Muscle of leg (tissue), 16 donors: ENCODE measurements at places on chromosomes 6 and 20. TPM values are rescaled to one million over a fixed set of nuclear protein-coding genes. Genes with fewer than 3 reads are reported as not detected.

HDGFL1 gene
- not detected for total RNA-seq

PACSIN1 gene
- total RNA-seq, result 0.27 TPM

PROCR gene
- total RNA-seq, result 51.9 TPM

DNAH8 gene
- total RNA-seq, result 2.2 TPM

GRCh38 chr6:150531957-150532356, 67.7 kb upstream of the PLEKHG1 start:
- no peaks in the 10 kb centered on the region for H3K27me3 ChIP-seq
- H3K27ac ChIP-seq, result no peak overlapping the region
- H3K4me3 ChIP-seq, result no peak overlapping the region

DNA sequence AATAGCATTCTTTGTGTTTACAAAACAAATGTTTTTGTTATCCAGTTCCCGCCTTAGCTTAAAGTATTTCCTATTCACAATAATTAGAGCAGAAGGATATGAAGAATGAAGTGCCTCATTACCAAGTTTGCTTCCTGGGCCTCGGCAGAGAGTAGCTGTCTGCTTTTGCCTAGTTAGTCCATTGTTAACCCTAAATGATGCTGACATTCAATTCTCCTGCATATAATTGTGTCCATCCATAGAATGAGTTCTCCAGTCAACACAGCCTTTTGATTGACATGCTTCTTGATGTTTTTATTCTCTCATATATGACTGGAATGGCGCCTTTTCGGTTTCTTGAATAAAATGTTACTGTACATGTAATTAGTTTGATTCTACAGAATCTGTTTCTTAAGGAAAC, 100.9 kb downstream of the MYB start:
- no peaks in the 10 kb centered on the region for H3K36me3 ChIP-seq
- no peak overlapping the region for H3K27ac ChIP-seq
- H3K27me3 ChIP-seq, result no peaks in the 10 kb centered on the region
- H3K4me1 ChIP-seq, result no peaks in the 10 kb centered on the region

- no peaks in the 10 kb centered on the region for H3K36me3 ChIP-seq
- peaks cover 16% of the 10 kb centered on the region for H3K4me1 ChIP-seq
- DNase-seq, result no peak
- H3K27me3 ChIP-seq, result peaks cover 65% of the 10 kb centered on the region
- H3K4me3 ChIP-seq, result no peak overlapping the region
- H3K27ac ChIP-seq, result no peak overlapping the region
Observed at GRCh38 chr6:108176281-108177089, 10.7 kb downstream of the NR2E1 start.

DNA sequence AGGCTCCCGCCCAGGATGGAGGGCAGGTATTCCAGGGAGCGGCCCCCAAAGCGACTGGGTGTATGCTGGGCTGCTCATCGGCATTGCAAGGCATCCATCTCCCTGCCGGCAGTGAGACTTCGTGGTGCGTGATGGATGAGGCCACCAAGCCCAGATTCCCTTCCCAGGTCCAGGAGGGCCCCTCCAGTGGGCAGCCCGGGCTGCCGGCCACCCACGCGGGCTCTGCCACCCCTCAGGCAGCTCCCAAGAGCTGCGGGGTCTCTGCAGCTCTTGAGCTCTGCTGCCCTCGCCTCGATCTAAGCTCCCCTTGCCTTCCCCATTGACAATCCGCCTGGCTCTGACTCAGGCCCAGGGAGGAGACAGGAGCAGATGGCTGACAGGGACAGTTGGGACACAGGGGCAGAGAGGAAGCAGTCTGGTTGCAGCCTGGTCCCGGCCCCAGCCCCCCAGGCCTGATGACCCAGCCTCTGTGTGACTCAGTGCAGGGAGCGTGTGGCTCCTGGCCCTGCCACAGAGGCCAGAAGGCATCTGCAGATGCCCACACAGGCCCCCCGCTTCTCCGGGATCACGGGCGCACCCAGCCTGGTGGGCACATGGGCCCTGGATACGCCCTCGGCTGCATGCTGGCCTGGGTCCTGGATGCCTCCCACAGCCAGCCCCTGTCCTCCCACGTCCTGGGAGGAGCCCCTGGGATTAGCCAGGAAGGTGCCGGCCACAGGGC, 33.0 kb downstream of the SLCO4A1 start:
- peaks cover 15% of the 10 kb centered on the region for H3K27me3 ChIP-seq
- H3K4me3 ChIP-seq, result no peak overlapping the region
- H3K36me3 ChIP-seq, result no peaks in the 10 kb centered on the region
- H3K4me1 ChIP-seq, result peaks cover 16% of the 10 kb centered on the region
- DNase-seq, result peak; percentile 59

DNA sequence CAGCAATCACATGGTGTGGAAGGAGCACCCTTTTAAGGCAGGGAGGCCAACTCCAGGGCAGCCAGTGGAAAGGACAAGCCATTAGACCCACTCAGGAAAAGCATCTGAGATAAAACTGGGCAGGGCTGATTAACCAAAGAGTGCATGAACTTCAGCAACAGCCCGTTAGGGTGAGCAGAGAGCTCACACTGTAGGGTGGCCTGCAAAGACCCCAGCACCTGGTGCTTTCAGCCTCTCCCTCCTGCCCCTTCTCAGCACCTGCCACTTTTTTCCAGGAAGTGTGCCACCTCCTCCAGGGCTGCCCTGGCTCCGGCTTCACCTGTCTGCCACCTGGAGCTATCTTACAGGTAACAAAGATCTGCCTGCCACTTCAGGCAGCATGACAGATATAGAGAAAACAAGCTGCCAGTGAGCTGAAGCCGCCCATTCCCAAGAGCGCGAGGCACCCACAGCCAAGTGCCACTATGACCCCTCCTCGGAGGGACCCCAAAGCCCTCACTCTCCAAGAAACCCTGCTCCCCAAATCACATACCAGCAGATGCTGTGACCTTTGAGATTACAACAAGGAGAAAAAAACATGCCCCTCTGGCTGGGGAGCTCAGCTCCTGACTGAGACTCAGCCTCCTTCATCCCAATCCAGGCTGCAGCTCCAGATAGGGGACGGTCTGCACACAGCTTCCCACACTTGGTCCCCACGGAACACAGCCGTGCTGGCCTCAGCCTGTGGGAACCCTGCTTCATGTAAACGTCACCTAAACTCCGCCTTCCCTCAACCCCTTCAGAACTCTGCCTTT, 71.2 kb downstream of the ABHD12 start:
- H3K36me3 ChIP-seq, result peaks cover 16% of the 10 kb centered on the region
- H3K4me1 ChIP-seq, result peaks cover 15% of the 10 kb centered on the region
- H3K4me3 ChIP-seq, result no peak overlapping the region
- H3K27me3 ChIP-seq, result no peaks in the 10 kb centered on the region
- peak overlapping the region; percentile 35 for H3K27ac ChIP-seq

GRCh38 chr6:79755967-79756366, 124.8 kb downstream of the SH3BGRL2 start:
- H3K27me3 ChIP-seq, result no peaks in the 10 kb centered on the region
- peak; percentile 42 for DNase-seq
- no peak overlapping the region for H3K4me3 ChIP-seq
- H3K4me1 ChIP-seq, result no peaks in the 10 kb centered on the region
- H3K36me3 ChIP-seq, result no peaks in the 10 kb centered on the region

DNA sequence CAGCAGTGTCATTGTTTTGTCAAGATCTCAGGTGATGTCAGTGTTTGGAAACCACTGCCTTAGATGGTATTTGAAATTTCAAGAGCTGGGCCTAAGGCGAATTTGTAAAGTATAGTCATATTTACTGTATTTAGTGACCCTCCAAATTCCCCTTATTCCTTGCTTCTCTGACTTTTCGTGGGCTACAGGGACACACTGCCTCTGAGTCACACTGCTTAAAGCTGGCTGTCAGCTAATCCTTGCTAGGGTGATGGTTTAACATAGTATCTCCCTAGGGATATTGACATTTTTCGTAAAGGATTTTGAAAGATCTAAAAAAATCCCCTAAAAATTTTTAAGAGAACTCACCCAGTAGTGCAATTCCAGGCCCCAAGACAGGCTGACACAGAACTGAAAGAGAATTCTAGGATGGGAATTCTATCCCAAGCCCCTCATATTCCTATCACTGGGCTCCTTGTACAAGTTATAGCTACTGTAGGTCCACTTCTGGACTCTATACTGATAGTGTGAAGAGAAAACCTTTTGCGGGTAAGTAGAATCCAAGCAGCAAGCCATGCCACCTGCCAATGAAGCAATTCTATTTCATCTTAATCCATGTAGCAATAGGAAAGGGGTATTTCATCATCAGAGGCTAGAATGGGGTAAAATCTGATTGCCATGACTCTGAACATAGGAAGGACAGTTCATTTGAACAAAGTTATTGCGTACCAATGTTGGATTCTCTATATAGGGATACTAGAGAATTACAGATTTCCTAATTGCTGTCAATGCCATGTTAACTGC, 4.3 kb downstream of the BMP6 start:
- peaks cover 30% of the 10 kb centered on the region for H3K4me1 ChIP-seq
- no peak overlapping the region for H3K27ac ChIP-seq
- no peak for DNase-seq
- H3K27me3 ChIP-seq, result peaks cover 66% of the 10 kb centered on the region
- H3K36me3 ChIP-seq, result no peaks in the 10 kb centered on the region

- peak; percentile 66 for DNase-seq
- peak overlapping the region; percentile 87 for H3K4me3 ChIP-seq
- peaks cover 31% of the 10 kb centered on the region for H3K4me1 ChIP-seq
- H3K36me3 ChIP-seq, result peaks cover 11% of the 10 kb centered on the region
Observed at GRCh38 chr20:10672624-10673127, 1.1 kb downstream of the JAG1 start.

GRCh38 chr6:117298941-117299340, 33.6 kb downstream of the VGLL2 start:
- no peak for DNase-seq
- H3K27me3 ChIP-seq, result no peaks in the 10 kb centered on the region
- no peaks in the 10 kb centered on the region for H3K4me1 ChIP-seq
- no peak overlapping the region for H3K27ac ChIP-seq
- H3K4me3 ChIP-seq, result no peak overlapping the region

DNA sequence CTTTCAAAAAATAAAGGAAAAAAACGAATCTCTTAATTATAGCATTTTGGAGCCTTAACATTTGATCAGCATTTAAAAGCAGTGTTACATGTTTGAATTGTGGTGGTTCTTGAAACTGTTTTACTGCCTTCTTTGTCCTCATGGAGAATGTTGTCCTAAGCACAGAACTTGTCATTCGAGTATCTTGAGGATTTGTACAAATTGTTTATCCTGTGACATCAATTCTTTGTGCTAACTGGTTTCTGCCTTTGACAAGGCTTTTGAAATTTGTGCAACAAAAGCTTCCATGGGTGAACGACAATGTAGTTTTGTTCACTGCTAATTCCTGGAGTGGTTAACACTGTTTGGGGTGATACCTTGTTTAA, 130.8 kb downstream of the SCAF8 start:
- H3K4me3 ChIP-seq, result no peak overlapping the region
- no peak for DNase-seq
- no peaks in the 10 kb centered on the region for H3K27me3 ChIP-seq
- H3K27ac ChIP-seq, result no peak overlapping the region
- peaks cover 6% of the 10 kb centered on the region for H3K36me3 ChIP-seq
- no peaks in the 10 kb centered on the region for H3K4me1 ChIP-seq

- H3K27me3 ChIP-seq, result no peaks in the 10 kb centered on the region
- no peaks in the 10 kb centered on the region for H3K36me3 ChIP-seq
- DNase-seq, result no peak
- no peaks in the 10 kb centered on the region for H3K4me1 ChIP-seq
- H3K27ac ChIP-seq, result no peak overlapping the region
- H3K4me3 ChIP-seq, result no peak overlapping the region
Observed at GRCh38 chr6:73036689-73037088, 188.6 kb downstream of the KHDC1L start.

DNA sequence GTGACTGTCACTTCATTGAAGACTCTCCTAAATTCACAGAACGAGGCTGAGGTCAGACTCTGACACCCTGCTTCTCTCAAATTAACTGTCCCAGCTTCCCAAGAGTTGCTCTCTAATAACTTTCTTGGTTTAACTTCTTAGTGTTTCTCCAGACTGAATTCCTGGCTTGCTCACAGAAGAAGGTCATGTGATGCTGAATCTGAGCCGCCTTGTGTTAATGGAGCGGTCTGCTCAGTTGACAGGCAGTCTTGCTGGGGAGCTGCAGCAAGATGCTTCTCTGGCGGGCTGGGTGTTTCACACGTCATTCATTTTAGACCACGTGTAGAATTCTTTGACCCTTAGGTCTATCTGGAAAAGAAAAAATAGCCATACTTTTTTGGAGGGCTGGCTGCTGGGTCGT, 107.3 kb downstream of the FOXO3 start:
- peak; percentile 68 for DNase-seq
- H3K27ac ChIP-seq, result no peak overlapping the region
- no peak overlapping the region for H3K4me3 ChIP-seq
- peaks cover 18% of the 10 kb centered on the region for H3K36me3 ChIP-seq
- peaks cover 20% of the 10 kb centered on the region for H3K4me1 ChIP-seq
- H3K27me3 ChIP-seq, result no peaks in the 10 kb centered on the region

DNA sequence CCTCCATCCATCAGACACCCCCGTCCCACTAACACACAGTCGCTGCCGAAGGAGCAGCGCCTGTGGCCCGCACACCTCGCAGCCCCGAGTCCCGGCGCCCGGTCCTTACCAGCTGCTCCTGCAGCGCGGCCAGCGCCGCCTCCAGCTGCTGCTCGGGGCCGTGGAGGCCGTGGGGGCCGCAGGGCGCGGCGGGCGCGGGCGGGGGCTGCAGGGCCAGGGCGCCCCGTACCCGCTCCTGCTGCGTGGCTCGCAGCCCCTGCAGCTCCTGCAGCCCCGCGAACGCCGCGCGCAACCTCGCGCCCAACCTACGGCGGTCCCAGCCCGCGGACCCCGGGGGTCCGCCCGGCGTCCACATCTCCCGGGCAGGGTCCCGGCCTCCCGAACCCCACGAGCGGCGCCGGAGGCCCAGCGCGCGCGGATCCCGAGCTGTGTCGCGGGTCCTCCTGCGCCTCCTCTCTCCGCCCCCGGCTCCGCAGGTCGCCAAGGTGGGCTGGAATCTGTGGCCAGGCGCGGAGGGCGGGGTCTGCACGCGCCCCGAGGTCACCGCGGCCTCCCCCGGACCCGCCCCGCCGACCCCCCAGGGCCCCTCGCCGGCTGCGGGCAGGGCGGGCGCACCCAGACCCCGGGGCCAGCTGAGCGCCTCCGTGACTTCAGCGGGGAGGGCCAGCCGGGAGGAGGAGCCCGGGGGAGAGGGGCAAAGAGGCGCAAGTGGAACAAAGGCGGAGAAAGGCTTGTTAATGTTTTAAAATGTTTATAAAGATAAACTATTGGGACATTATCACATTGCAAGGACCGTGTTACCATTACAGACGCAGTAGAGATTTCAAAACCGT, at the start of gene DACT2:
Gene DACT2 (minus strand): TSS at position 499 of the 833 bp plus-strand sequence. CDS start 144 bp downstream, at position 355.
- H3K27me3 ChIP-seq, result peaks cover 27% of the 10 kb centered on the region
- peak; percentile 25 for DNase-seq
- H3K36me3 ChIP-seq, result no peaks in the 10 kb centered on the region
- H3K4me3 ChIP-seq, result peak within 1 kb of the TSS; percentile 29
- H3K27ac ChIP-seq, result no peak within 1 kb of the TSS
- peaks cover 12% of the 10 kb centered on the region for H3K4me1 ChIP-seq

GRCh38 chr6:47464052-47464451, 13.5 kb upstream of the CD2AP start:
- no peaks in the 10 kb centered on the region for H3K4me1 ChIP-seq
- no peak overlapping the region for H3K27ac ChIP-seq
- no peak for DNase-seq
- H3K27me3 ChIP-seq, result no peaks in the 10 kb centered on the region

DNA sequence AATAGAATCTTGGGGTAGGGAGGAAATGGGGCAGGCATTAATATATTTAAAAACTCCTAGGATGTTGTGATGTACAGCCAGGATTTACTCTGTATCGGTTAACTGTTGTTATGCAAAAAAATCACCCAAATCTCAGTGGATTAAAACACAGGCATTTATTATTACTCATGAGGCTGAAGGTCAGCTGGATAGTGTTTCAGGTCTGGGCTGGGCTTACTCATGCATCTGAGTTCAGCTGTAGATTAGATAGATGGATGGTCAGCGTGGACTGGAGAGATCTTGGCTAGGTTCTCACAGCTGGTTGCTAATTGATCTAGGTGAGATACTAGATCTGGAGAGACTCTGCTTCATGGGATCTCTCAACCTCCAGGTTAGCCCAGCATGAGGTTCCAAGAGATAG, 131.4 kb downstream of the BTBD3 start:
- H3K27ac ChIP-seq, result no peak overlapping the region
- no peaks in the 10 kb centered on the region for H3K36me3 ChIP-seq
- no peak for DNase-seq
- no peaks in the 10 kb centered on the region for H3K4me1 ChIP-seq
- no peak overlapping the region for H3K4me3 ChIP-seq
